ENCODE measurements at places on chromosomes 2 and 18.

DNA sequence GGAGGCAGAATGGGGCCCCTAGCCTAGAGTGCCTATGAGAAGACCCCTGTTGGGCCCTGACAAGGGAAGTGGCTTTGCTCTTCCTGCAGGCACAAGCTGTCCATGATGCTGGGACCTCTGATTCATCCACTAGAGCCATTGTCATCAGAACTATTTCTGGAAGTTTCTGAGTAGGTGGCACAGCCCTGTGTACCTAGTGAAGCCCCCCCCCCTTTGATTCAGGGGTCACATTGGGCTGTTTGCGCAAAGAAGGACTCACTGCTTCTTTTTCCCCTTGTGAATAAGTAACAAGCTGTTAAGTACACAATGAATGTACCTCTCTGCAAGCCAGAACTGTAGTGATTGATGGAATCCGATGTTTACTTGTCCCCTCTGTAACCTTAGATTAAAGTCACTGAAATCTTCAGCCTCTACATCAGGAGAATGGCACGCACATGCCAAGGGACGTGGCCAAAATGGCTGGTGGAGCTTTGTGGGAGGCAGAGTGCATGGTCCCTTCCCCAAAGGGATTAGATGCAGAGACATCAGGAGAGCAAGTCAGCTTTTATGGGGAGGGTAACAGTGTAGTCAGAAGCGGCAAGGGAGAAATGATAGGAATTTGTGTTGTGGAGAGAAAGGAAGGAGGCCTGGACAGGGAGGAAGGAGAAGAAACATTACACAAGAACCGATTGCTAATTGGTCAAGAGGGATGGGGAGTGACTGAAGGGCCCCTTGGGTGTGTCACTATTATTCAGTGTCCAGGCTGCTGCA is 267.6 kb upstream of the RAB12 start:
- DNase-seq = no peak

GRCh38 chr2:128784626-128785306 is 466.1 kb upstream of the HS6ST1 start:
- no peak for DNase-seq

GRCh38 chr2:174964404-174964803 is 40.8 kb downstream of the CHN1 start:
- no peak for DNase-seq

GRCh38 chr2:163757814-163758213 is 22.0 kb upstream of the FIGN start:
- DNase-seq = no peak

DNA sequence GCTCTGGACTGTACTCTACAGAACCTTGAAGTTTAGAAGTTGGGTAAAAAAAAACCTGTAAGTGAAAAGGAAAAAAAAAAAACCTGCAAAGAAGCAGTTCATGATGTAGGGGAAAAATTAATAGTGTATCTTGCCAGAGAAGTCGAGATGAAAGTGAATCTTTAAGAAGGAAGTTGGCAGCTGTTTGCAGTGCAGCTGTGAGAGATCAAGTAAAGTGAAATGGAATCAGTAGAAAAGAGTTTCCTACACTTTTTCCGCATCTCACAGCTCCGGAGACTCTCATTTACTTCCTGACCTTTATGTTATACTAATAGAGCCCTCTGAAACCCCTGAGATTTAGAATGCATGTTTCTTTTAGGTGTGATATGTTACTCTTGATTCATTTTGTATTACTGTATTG is 19.2 kb downstream of the RNMT start:
- no peak for DNase-seq

GRCh38 chr18:22977847-22978701 is 44.9 kb downstream of the RBBP8 start:
- DNase-seq = no peak

- no peak for DNase-seq
Measured at GRCh38 chr2:112034924-112035323, 20.1 kb upstream of the TMEM87B start.

GRCh38 chr2:200703127-200703925 is 108.4 kb upstream of the BZW1 start:
- DNase-seq = no peak

DNA sequence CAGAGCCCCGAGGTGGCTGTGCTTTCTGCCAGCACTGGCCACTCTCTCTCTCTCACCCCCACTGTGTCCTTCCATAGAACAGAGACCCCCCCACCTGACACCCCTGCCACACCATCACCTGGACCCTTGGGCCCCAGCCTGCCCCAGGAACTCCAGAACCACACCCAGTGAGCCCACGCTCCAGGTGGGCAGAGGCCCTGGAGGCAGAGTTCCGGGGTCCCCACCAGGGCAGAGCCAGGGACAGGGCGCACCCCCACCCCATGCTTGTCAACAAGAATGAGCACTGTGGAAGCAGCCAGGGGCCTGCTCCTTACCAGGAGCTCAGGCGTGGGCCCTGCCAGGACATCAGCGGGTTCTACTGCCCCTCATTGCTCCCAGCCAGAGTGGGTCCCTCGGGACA is 14.6 kb downstream of the PASK start:
- no peak for DNase-seq

DNA sequence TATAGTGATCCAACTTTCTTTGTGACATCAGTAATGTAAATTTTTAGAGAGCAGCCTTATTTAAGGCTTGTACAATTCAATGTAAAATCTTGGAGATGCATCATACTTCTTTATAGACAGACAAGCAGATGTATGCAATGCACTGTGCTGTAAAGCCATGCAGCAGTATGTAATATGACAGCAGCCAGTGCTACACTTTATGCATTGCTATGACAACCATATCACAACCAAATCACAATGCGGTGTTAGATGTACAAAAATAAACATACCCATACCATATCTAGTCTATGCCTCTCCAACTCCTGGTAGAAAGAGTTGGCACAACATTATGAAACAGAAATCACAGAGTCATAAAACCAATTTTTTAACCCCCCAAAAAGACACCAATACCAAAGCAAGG is 110.3 kb upstream of the WDSUB1 start:
- no peak for DNase-seq

GRCh38 chr2:213316001-213316735 is 31.9 kb downstream of the SPAG16 start:
- no peak for DNase-seq

DNA sequence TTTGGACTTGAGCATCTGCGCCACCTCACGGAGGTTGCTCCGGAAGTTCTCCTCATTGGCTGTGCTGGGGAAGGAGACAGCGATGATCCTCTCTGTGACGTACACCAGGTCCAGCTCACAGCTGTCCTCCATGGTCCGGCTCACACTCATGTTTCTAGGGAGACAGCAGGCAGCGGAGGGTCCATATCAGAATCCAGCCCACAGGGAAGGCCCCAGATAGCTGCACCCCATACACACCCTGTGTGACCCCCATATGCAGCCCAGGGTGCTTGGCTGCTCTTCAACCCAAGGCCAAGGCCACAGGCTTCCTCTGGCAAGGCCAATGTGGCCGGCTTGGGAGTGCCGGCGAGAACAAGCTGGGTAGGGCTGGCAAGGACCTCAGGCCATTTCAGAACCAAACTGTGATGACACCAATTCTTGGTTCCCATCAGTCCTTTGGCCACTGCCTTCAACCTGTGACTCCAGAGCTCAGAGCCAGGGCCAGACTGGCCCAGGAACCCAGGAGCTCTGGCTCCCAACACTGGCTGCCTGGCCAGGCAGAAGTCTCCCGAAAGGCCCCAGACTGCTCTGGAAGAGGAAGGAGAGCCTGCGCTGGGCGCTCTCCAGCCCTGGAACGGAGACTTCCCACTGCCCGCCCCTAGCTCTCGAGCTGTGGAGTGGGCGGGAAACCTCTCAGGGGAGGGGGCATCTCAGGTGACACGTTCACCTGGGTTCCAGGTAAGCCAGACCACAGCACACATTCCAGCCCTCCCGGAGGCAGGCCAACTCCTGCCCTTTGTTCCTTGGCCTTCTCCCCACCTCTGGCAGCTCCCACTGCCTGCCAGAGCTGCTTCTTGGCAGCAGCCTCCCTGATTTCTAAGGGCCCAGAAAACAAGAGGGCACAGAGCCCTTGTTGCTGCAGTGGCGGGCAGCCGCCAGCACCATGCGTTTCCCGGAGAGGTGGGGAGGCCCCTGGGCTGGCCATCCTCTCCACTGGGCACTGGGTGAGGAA is 104.7 kb downstream of the TNS1 start:
- no peak for DNase-seq

- DNase-seq = no peak
Measured at GRCh38 chr18:45478889-45479288, 136.4 kb upstream of the SLC14A2 start.

GRCh38 chr18:24499814-24500213 is 39.4 kb downstream of the HRH4 start:
- no peak for DNase-seq

DNA sequence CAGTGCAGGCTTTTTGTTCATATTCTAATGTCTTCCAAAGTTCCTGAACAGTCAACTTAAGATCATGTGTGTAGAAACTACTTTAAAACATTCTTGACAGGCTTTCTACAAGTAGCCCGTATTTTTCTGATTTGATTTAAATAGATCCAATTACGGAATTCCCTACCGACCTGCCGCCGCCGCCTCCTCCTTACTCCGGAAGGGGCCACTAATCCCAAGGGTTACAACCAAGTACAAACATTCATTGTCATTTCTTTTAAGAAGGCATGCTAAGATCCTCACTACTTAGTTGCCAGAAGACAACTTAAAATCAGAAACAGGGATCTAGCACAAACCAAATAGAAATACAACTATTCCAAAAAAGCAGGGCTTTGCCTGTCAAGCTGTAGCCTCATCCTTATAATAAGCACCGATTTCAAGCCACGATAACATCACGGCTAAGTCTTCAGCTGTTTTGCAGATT is 784 bp downstream of the WDR33 start:
- DNase-seq = no peak

DNA sequence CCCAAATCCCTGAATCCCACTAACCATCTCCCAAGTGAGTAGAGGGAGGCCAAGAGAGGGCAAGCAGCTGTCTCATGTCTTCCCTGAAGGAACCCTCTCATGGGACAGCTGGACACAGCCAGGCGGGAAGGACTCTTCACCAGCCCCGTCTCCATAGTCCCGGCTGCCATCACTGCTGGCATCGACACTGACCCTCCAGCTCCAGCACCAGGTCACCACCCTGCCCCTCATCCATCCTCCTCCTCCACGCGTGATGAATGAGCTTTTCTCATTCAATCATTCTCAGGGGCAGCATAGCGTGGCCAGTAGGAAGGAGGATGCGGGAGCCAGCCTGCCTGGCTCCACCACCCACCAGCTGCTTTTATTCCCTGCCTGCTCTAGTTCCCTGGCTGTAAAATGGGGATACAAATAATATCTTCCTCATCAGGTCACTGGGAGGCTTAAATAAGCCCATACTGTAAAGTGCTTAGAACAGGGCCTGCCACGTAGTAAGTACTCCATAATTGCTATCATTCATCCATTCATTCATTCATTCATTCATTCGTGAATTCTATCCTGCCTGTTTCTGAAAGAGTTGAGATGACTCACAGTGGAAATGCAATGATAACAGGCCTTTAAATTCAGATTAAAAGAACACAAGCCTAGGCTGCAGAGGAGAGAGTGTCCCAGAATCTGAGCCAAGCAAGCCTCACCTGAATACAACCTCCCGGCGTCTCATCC is 30.5 kb upstream of the FOSL2 start:
- DNase-seq = no peak

GRCh38 chr2:200736646-200737274 is 75.0 kb upstream of the BZW1 start:
- no peak for DNase-seq

DNA sequence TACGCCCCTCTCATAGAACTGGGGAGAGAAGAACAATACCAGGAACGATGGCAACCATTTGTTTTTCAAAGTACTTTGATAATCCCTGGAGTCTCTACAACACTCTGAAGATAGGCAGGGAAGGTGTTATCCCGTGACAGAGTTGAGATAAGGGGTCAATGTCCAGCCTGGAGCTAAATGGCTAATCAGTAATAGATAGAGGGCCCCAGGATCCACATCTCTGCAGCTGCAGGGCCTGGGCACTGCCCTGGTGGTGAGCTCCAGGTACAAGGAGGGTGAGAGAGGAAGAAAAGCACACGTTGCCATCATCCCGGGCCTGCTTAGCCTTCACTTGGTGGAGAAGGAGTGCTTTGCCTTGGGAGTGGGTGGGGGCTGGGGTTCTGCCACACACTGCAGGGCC is 260.6 kb downstream of the PRKCE start:
- no peak for DNase-seq

GRCh38 chr2:64062840-64063239 is 43.6 kb upstream of the VPS54 start:
- DNase-seq = no peak

GRCh38 chr2:156327835-156328695 is 4.5 kb downstream of the NR4A2 start:
- no peak for DNase-seq

GRCh38 chr18:79905389-79905911 is 46.0 kb downstream of the SLC66A2 start:
- no peak for DNase-seq

DNA sequence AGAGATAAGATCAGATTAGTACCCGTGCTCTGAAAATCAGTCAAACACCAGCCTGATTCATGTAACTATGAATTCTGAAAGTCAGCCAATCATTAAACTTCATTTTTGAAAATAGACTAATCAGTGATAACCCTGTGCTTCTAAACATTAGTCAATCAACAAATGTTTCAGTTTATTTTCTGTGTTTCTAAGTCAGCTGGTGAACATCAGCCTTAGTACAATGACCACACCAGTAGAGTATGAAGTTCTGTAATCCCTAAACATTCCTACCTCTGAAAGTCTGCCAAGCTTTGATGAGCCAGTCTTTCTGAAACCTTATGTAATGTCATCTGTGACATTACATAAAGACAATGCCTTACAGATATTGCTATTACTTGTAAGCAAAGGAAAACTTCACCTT is 807.4 kb upstream of the CRIM1 start:
- no peak for DNase-seq

- DNase-seq = no peak
Measured at GRCh38 chr2:53567073-53567472, 200.5 kb upstream of the CHAC2 start.

DNA sequence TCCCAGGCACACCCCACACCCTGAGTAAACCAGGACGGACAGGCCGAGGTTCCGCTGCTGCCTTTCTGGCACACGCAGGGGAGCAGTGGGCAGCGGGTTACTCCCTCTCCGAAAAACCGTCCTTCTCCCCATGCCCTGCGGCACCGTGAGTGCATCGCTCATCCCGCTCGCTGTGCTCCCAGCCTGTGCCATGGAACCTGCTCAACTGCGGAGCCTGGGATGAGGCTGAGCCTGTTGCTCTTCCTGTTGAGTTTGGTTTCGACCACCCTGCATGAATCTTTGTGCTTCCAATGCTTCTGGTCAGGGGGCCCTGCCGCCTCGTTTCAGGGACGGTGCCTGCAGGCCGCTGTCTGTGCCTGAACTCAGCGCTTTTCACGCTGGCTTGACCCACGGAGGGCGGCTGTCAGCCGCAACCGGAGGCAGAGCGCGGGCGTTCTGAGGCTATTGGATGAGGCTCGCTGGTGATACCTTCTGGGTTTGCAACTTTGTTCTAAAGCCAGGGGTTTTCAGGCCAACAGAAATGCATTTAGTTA is 106.7 kb downstream of the MBP start:
- no peak for DNase-seq

DNA sequence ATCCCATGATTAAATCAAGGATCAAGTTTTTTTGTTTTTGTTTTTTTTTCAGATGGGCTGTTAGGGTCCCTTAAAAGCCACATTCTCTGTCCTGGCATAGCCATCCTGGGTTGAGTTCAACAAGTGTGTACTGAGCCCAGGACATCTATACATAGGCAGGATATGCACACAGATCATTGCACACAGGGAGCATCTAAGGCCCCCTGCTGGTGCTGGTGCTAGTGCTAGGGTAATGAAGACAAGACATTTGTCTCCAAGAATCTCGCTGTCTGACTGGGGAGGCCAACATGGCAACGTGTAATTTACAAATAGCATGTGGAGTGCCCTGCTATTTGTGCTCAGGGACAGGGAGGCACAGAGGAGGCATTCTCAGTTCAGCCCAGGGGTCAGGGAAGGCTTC is 124.5 kb downstream of the VAPA start:
- DNase-seq = no peak

Measured in activated CD8-positive, alpha-beta memory T cell treated with anti-CD3 and anti-CD28 coated beads for 1 hour (primary cell).